ENCODE measurements at places on chromosomes 7 and 10.

- DNase-seq = no peak
Observed at GRCh38 chr7:5296015-5296610, 13.4 kb downstream of the SLC29A4 start.

- no peak for DNase-seq
Observed at GRCh38 chr7:136140469-136140868, 163.3 kb upstream of the MTPN start.

DNA sequence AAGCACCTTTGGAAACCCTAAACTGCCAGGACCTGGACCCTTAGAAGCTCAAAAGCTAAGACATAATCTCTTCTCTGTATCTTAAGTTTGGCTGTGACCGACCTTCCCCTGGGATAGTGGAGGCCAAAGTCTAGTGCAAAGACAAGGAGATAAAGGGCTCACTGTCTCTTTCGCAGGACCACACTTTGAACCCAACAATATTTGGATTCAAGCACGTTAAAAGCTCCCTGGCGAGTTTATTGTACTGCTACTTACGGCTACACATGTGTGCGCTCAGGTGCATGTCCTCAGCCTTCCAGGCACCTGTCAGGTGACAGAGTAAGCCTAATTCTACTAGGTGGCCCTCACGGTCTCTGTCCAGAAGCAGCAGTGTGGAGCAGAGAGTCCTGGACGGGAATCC lies 55.9 kb downstream of the PNLIPRP2 start:
- no peak for DNase-seq

DNA sequence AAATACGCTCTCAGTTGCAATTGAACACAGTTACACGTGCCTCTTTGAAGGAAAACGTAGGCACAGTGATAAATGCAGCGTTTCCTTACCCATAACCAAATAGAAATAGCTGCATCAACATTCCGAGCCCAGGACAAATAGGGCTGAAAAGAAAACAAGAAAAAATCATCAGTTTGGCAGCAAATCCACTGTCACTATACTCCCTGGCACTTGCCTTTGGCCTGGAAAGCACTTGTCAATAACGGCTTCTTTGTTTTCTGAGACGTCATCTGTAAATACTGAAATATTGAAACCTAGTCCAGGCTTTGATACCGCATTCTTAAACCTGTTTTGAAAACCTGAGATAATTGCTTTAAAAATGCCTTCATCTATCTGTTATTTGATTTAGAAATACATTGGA lies 167.2 kb upstream of the AKR1E2 start:
- DNase-seq = no peak

- DNase-seq = no peak
Observed at GRCh38 chr10:110137142-110137545, 70.3 kb upstream of the MXI1 start.

DNA sequence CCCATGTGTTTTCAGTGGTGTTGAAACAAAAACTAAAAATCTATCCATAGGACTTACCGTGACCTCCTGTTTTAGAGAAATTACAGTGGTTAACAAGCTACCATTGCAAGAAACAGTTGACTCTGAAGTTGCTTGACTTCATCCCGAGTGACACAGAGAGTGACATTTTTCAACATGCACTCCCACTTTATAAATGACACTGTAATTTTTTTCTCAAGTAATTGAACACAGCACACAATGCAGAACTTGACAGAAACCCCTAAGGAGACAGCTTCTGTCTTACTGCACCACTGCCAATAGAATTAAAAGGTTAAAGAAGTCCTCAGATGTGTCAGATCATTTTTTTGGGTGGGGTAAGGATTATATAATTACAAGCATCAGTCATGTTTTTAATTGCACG lies 246.1 kb downstream of the CELF2 start:
- no peak for DNase-seq

DNA sequence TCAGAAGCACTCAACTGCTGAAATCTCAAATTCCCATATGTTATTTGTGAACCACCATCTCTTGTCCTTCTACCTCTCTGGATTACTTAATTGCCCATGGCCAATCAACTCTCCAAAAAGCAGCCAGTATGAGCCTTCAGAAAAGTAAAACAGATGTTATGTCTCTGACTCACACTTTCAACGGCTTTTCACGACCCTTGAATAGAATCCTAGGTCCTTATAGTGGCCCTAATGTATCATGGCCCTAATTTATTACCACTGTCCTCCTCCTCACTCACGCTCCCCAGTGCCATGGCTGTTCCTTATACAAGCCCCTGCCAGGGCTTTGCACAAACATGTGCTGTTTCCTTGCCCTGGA lies 20.0 kb downstream of the ZNF438 start:
- no peak for DNase-seq

DNA sequence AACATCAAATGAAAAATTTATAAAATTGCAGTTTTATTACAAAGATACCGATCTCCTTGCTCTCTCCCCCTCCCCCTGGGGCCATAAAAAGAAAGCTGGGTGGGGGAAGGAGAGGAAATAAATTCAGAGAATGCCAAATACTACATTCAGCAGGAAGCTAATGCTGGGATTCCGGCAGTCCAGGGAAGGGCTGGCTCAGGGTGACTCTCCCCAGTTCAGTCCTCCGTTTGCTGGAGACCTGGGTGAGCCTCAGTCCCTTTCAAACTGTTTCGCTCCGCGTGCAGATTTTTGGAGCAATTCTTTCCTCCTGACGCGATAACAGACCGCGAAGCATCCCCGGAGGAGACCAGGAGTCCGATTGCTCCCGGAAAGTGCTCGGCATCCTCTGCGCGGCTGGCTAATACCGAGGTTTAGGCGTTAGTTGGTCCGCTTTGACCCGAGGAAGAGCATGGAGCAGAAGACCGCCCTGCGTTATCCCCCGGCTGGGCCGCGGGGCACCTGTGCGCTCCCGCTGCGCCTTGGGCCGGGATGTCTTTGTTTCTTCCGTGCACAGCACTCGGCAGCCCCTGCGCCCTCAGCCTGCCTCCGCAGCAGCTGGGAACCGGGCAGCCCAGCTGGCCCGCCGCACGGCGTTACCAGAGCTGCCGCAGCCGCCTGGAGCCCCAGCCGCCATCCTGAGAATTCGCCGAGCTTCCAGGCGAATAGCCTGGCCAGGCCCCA lies 3.9 kb upstream of the HOXA2 start:
- no peak for DNase-seq

DNA sequence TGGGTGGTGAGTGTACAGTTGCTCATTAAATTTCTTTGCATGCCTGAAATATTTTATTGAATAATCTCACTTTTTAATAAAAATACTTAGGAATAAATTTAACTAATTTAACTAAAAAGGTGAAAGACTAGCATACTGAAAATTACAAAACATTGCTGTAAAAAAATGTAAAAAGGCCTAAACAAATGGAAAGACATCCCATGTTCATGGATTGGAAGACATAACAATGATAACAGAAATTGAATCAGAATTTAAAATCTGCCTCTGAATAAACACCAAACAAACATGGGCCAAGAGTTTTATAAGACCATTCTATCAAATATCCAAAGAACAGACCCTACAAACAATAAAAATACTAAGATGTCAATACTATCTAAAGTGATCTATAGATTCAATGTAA lies 66.9 kb downstream of the LRRC17 start:
- no peak for DNase-seq

DNA sequence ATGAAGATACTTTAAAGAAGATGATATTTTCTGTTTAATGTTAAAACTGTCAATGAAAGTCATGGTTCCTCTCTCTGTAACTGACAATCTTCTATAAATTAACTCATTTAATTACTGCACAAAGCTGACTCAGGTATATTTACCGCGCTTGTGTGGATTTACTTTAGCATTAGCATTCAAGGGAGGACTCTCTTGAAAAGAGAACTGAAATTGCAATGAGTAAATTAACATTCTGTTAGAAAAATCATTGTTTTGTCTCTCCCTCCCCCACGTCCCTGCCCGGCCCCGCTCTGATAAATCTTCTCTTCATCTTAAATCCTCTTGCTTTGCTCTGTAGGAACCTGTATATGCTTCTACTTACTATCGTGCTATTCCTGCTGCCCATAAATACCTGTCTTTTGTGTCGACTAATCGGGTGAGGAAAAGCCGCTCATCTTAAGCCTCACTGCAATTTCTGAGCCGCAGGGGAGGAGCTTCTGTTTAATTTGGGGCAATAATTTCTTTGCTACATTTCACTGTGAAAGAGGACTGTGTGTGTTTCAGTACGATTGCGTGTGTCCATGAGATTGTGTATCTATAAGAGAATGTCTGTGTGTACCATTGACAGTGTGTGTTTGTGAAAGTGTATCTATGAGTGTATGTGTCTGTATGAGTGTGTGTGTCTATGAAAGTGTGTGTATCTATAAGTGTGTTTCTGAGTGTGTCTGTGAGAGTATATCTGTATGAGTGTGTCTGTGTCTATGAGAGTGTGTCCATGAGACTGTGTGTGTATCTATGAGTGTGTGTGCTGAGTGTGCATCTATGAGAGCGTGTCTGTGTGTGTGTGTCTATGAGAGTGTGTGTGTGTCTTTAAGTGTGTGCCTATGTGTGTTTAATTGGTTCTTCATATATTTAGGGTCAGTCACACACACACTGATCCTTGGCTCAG lies 46.5 kb upstream of the LYZL2 start:
- DNase-seq = no peak

DNA sequence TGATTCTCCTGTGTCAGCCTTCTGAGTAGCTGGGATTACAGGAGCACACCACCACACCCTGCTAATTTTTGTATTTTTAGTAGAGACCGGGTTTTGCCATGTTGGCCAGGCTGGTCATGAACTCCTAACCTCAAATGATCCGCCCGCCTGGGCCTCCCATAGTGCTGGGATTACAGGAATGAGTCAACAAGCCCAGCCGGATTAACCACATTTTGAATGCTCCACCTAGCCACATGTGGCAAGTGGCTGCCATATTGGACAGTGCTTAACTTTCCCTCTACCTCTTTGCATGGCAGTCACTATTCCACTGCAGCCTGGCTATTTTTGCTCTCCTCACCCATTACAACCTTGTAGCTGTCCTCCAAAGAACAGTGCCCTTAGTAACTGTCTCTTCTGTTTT lies 160.1 kb downstream of the GATA3 start:
- no peak for DNase-seq

DNA sequence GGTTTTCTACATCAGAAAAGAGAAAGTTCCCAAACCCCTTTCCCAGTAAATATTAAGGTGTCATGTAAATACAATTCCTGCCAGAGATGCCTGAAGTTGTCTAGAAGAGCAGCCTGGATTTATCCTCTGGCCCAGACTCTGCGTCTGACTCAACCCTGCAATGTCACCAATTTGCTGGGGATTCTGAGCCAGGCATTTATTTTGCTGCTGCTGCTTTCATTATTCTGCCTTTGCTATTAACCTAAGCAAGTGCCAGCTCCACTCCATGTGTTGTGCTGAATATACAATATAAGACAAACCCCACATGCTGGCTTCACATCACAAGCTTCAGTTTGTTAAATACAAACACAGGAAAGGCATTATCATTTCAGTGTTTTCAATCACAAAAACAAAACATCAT lies 59.1 kb downstream of the ELAPOR2 start:
- no peak for DNase-seq

DNA sequence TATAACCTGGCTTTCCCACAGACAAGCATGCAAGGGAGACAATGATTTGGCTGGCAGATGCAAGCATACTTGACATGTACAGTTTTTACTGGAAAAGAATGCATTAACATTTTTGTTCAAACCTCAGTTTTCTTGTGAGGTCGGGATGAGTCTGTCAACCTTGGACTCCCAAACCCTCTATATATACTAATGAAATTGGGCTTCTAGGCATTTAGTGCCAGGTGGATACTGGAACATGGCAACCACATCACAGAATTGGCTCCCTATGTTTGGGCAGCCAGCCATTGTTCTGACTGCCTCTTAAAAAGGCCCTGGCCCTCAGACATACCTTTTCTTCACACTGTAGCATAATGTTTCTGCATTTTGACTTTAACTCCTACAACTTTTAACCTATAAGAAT lies 39.1 kb downstream of the CDK6 start:
- no peak for DNase-seq

DNA sequence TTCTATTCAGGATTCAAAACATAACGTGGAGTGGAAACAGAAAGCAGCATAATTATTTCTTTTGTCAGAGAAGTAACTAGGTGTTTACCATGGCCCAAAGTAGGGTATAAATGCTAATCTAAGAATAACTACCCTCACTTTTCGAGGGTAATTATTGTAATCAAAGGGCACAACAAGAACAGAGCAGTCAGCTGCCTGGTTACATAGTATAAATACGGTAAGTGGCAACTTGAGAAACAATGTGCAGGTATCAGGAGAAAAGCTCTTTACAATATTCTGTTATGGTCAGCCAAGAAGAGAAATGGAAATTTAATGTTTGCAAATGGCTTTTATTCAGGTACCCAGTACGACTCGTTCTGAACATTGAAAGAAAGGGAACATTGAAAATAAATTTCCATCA lies 242.0 kb upstream of the NPY start:
- no peak for DNase-seq

DNA sequence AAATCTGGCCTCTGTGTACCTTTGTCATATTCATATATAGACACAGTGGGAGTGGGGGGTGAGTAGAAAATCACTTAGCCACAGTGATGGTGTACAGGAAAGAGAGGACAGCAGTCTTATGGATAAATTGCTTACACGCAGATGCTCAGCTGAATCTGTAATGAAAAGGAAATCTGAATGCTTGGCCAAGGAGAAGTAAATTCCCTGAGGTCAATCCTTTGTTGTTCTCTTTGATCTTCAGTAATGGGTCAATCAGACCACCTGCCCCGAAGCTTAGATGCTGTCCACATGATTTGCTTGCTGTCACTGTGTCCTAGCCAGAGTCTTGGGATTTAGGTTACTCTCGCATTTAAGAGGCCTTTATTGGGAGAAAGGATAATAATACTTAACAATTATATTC lies 18.4 kb upstream of the EPHB6 start:
- DNase-seq = no peak

GRCh38 chr10:133238466-133238804 lies 780 bp downstream of the VENTX start:
- DNase-seq = no peak

DNA sequence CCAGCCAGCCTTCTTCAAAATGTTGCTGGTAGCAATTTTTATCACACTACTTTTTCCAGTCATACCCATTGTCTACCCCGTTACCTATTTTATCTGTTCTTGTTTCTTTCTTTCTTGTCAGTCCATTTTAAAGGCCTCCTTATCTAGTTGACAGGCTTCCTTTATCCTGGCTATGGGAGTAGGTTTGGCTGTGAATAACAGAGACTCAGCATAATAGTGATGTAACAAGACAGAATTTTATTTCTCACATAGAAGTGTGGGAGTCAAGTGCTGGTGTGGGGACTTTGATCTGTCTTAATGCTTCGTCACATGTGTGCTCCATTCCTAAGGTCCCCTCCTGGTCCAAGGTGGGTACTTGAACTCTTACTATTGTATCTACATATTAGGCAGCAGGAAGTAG lies 283.6 kb downstream of the EXOC4 start:
- no peak for DNase-seq

GRCh38 chr7:128405471-128406313 lies 4.1 kb downstream of the IMPDH1 start:
- peak; percentile 71 for DNase-seq

DNA sequence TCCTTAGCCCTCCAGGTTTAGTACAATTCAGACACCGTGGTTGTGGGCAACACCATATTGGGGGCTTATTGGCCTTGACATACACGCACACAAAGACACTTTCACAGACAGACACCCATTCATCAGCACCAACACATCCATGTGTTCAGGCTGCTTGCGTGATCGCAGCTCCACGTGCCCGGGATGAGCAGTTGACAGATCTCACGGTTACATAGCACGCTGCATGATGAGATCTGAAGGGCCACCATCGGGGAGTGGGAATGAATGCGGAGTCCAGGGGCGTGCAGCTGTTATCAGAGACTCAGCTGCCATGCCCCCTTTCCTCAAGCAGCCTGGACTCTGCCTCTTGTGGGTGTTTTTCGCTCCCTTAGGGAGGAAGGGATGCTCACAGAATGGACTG lies 285.2 kb downstream of the USP6NL start:
- no peak for DNase-seq

GRCh38 chr10:84256510-84257342 lies 11.9 kb downstream of the RGR start:
- DNase-seq = peak; percentile 47
